CD8-positive, alpha-beta T cell (primary cell): ENCODE measurements at places on chromosomes 4 and X.

- no peak for DNase-seq
Observed at GRCh38 chr4:33711826-33712225, 2532.5 kb downstream of the ARAP2 start.

DNA sequence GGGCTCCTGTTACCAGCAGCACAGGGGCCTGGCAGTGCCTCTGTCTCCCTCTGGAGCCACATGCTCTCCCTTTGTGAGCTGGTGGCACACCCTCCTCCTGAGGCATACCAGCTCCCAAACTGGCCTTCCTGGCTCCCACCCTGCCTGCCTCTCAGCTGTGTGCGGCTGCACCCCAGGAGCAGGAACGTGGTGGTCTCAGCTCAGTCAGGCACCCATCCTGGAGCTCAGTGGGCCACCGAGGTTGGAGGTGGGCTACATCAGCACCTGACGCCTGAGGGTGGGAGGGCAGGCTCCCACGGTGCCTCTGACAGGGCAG is 85.9 kb upstream of the NKX1-1 start:
- DNase-seq, result no peak

DNA sequence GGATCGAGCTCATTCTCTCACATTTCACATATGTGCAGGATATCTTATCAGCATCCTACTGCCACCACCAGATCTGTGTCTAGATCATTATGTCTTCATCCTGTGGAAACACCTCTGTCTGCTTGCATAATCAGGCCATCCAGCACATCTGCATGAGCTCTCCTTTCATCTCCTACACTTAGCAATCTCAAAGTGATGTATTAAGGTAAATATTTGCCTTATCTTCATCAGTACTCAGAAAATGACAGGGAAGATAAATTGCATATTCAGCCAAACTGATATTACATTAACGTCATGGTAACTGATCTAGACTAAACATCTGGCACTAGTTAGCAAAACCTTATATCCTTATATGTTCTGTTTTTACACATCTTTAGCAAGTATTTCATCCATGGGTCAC is 207.3 kb upstream of the PABPC4L start:
- DNase-seq, result no peak

DNA sequence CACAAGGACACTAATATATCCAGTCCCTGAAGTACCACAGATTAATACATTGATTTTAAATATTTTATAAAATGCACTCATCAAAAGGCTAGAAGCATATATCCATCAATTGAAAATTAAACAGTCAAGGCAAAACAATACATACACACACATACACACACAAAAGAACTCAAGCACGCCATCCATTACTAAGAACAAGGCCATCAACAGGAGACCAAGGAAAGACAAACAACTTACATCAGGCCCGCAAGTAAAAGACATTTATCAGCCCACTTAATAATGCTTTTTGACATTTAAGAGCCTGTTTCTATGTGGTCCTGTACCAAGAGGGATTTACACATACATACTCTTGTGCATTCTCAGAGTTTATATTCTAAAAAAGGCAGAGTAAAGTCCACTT is 50.0 kb upstream of the ZNF827 start:
- no peak for DNase-seq

- no peak for DNase-seq
Observed at GRCh38 chr4:762211-763190, 56.9 kb downstream of the PCGF3 start.

DNA sequence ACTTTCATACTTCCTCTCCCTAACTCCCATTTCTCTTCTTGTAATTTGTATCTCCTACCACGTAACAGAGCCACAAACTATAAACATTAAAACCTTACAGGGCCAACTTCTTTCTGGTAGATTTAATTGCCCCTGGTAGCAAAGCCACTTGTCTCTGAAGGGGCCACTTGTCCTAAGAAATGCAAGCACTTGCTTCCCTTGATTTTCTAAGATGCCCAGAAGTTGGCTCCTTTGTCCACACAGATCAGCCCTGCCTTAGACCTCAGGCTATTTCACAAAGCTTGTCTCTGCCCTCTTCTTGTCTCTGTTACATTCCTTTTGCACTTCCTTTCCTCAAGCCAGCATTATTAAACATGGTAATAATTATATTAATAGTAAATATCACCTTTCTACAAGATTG is 80.6 kb upstream of the CXXC4 start:
- no peak for DNase-seq

GRCh38 chrX:50978920-50979682 is 68.6 kb downstream of the BMP15 start:
- no peak for DNase-seq
